NCI-H187 treated with DMSO at 0.1 percent for 48 hours (cell line): ENCODE measurements at places on chromosomes 13 and 19.

GRCh38 chr13:40653527-40654318, 12.7 kb downstream of the FOXO1 start:
- DNase-seq, result no peak

DNA sequence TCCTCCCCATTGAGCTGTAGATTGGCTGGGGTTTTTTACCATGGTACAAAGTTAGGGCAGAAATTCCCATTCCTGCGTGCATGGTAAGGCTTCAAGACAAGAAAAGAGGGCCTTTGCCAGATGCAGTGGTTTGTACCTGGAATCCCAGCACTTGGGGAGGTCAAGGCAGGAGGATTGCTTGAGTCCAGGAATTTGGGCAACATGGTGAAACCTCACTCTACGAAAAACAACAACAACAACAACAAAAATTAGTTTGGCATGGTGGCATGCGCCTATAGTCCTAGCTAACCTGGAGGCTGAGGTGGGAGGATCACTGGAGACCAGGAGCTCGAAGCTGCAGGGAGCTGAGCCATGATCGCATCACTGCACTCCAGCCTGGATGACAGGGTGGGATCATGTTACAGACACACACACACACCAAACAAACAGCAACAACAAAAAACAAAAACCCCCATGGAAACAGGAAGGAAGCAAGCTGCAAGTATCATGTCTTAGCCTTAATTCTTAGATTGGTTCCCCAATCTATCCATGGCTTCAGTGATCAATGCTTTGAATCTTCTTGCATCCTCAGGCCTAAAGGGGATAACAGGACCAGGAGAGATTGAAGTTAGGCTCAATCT, 5.5 kb upstream of the WTIP start:
- no peak for DNase-seq

GRCh38 chr19:43620061-43621001, 902 bp upstream of the ZNF428 start:
- DNase-seq, result no peak

- no peak for DNase-seq
Measured at GRCh38 chr13:102703726-102704035, 8.8 kb upstream of the METTL21C start.

DNA sequence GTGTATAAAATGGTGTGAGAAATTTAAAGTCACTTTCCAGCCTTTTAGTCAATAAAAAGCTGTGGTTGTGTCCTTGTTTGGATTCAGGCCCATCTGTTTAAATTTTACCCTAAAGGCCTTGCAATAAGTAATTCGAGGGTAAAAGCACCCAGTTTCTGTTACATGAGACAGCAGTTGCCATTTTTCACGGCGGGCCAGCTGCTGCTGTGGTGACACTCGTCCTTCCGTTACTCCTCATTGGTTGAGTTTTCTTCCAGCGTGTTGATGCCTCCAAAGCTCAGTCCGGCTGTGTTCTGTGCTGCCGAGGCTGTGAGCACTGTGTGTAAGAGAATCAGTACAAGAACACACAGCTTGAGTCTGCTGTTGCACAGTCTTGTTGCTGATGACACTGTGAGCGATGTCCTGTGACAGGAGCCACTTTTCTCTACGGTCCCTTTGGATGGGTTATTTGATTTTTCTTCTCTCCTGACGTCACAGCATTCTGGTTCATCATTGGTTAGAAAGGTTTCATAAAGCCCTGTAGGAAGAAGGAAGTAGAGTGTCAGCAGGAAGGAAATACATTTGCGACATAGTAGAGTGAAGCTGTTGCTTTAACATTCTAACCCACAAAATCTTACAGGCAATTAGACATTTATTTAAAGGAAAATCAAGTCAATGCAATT, 602.5 kb upstream of the ARGLU1 start:
- no peak for DNase-seq

- DNase-seq, result no peak
Measured at GRCh38 chr19:44603201-44603945, 10.0 kb upstream of the IGSF23 start.

DNA sequence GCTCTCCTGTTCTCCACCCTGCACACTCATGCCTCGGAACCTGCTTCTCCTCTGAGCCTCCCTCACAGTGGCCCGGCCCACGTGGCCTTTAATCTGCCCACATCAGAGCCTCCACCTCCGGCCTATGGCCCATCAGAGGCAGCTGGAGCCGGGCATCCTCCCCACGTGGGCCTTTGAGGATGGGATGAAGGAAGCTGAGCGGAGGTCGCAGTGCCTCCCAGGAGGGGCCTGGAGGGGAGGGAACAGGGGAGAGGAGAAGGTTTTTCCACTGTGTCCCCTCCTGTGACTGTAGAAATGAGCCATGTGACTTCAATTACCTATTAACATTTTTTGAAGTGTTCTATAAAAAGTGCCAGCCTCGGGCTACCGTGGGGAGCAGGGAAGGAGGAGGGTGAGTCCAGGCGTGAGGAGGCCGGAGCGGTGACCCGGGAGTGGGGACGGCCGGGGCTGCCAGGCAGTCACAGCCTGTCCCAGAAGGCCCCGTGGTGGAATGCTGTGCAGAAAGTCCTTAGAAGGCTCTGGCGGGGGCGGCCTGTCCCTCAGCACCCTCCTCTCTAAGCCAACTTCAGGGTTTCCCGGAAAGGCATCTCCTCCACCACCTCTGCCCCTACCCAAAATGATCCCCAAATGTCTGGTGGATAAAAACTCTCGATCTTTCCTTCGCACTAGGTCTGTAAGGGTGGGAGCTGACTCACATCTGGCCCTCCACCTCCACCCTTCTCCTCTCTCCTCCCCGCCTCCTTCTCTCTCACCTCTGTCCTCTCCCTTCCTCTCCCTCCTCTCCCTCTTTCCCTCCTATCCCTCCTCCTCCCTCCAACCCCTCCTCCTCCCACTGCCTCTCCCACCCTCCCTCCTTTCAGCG, 24.8 kb upstream of the SLC1A5 start:
- no peak for DNase-seq

DNA sequence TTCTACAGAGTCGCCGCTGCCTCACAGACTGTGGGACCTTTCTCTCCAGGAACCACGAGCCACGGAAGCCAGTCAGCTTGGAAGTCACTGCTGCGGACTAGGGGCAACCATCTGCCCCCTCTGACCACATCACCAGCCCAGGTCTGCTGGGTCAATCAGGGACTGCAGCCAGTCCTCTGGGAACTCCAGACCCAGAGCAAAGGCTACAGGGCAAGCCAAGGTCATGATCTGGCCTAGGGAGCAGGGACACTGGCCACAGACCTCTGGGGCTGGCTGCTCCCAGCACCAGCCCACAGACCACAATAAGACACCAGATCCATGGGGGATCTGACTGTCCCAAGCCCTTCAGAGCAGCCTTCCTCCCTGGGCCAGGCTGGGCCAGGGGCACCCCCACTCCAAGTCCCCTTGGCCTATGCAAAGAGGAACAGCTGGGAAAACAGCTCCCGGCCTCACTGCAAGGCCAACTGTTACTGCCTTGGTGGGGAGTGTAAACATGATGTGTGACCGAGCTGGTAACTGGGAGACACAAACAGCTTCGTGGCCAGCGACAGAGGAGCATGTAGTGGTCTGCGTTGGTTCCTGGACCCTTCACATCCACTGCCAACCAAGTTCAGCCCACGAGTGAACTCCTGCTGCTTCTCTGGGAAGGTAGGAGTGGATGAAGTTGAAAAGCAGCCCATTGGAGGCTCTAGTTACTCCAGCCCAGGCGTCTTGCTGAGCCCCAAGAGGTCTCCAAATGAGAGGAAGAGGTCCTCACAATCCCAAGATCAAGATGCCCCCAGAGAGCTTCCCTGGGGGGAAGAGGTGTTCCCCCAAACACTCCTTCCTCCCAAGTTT, 1.5 kb downstream of the AKT2 start:
- no peak for DNase-seq

GRCh38 chr13:85709072-85709471, 90.1 kb downstream of the SLITRK6 start:
- no peak for DNase-seq

DNA sequence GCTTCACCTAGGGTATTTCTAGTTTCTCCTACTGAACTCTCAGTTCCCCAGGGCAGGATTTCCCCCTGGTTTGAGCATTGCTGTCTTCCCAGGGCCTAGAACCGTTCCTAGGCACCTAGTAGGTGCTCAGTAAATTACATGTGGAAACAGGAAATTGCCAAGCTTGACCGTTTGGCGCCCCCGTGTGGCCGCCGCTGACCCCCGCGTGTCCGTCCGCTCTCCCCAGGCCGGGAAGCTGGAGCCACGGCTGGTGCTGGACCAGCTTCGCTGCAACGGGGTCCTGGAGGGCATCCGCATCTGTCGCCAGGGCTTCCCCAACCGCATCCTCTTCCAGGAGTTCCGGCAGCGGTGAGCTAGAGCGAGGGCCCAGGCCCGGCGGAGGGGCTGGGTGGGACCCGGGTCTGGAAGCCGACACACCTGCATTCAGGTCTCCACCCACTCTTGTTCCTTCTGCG, 55.5 kb downstream of the MYH14 start:
- DNase-seq, result no peak

- no peak for DNase-seq
Measured at GRCh38 chr13:36244073-36244472, 29.7 kb upstream of the SOHLH2 start.

DNA sequence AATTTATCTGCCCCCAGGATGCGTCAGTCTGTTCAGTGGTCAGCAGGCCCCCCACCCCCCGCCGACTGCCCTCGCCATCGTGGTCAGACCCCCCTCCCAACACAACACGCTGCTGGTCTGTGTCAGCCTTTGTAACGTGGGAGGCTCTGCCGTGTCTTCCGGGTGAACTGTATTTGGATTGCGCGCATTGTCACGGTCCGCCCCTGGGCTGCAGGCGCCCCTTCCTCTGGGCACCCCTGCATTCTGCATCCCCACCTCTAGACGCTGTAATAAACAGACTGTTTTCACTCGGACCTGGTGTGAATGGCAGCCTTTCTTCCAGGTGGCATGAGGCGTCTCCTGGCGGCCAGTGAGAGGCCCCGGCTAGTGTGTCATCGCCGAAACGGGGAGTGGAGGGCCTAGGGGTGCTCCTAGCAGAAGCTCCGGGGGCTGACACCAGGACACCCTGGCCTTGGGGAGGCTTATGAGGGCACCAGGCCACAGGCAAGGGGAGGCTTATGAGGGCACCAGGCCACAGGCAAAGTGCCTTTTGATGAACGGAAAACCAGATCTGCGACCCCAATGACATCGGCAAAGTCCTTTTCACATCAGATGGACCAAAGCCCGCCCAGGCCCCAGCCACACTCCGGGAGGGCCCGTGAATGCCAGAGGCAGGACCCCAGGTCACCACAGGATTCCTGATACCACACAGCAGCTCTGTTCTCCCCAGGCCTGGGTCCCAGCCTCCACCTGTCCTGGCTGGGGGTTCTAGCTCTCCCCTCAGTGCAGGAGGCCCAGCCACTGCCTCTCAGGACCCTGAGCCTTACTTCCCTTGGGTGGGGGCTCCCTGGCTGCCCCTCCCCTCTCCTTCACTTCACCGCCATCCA, 3.6 kb downstream of the PLEKHJ1 start:
- DNase-seq, result no peak

DNA sequence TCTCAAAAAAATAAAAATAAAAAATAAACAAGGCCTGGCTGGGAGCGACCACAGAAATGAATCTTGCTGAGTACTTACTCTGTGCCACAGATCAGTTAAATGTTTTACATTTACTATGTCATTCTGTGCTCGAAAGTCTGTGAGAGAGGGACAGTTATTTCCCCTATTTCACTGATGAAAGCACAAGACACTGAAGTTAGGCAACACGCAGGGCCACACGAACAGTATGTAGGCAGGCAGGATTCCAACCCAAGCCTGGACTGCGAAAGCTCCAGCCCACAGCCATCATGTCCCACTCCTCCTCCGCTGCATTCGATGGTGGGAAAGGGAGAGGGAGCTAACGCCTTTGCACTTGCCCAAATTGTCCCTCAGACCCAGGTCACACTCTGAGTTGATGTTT, 34.2 kb downstream of the RUBCNL start:
- DNase-seq, result no peak

- no peak for DNase-seq
Measured at GRCh38 chr19:19451429-19452242, 46.2 kb downstream of the GATAD2A start.

- no peak for DNase-seq
Measured at GRCh38 chr13:41244556-41244955, 18.8 kb downstream of the MTRF1 start.

GRCh38 chr13:30997697-30998096, 65.2 kb downstream of the TEX26 start:
- peak; percentile 60 for DNase-seq
